ENCODE measurements at places on chromosomes 11 and 22.

DNA sequence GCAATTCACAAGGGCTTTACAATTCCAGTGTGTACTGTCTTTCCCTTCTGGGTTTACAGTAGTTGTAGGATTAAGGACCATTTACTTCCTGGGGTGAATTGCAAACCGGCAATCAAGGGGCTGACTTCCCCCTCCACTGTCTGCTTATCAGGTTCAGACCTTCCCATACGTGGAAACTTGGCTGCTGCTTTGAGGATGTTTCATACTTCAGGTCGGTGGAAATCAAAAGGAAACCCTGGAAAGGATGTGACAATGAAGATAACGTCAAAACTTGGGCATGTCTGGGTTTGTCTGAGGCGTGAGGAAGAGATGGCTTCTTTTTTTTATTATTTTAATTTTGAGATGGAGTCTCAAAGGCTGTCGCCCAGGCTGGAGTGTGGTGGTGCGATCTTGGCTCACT is 2.1 kb upstream of the RTCB start:
- no peak for DNase-seq

DNA sequence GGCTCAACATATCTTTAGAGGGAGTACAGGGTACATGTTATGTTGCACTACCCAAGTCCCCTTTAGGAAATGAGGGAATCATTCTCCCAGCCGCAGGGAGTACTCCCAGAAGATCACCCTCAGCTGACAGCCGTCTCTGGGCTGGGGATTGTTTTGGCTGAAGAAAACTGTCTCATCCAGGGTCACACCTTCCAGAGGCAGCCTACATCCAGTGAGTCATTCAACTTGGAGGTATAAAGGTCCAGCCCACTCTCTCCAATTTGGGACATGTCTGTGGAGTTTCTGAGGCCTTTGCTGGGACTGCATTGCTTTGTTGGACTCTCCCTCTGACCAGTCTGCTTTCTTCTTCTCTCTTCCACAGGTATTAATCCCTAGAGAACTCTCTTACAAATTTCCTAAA is 42.1 kb downstream of the RASSF10 start:
- no peak for DNase-seq

DNA sequence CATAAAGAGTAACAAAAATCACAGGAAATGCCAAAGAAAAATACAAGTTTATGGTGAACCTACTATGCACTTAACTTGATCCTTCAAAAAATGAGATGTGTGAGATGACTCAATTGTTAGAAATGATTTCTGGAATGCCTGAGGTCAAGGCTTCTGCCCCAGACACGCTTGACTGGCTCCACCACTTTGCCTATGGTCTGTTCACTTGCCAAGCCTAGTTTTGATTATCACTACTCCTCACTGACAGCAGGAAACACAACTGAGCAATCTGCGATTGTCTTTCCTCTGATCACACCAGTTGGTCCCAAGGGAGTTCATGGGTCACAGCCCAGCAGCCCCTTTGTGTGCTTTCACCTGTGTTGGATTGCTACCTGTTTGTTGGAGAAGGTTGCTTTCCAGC is 20.6 kb upstream of the PRDM10 start:
- DNase-seq, result no peak

- DNase-seq, result no peak
Observed at GRCh38 chr11:82811369-82811768, 77.7 kb upstream of the FAM181B start.

- DNase-seq, result no peak
Observed at GRCh38 chr22:41998361-41999261, at the start of gene WBP2NL. Gene WBP2NL, plus strand, starts transcription at chr22:41998788. Its CDS starts 31 bp downstream, at chr22:41998819.

GRCh38 chr22:47632701-47633100 is 870.3 kb downstream of the TBC1D22A start:
- no peak for DNase-seq

DNA sequence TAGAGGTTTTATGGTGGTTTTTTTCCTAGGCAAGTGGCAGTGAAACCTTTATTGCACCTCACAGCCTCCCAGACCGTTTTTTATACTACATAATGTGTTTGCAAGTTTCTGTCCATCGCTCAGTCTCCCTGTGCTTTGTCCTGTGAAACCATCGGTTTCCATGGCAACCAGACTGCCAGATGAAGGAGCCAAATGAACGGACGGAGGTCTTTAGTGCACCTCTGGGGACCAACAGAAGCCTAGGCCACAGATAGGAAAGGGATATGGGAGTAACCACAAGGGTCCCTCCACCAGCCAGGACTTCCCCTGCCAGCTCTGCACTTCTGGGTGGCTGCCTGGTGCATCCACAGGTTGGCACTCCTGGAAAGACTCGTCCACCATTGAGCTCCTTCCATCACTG is 165.0 kb downstream of the CHST1 start:
- DNase-seq, result no peak

- DNase-seq, result no peak
Observed at GRCh38 chr11:120261321-120261720, 21.4 kb downstream of the POU2F3 start.

DNA sequence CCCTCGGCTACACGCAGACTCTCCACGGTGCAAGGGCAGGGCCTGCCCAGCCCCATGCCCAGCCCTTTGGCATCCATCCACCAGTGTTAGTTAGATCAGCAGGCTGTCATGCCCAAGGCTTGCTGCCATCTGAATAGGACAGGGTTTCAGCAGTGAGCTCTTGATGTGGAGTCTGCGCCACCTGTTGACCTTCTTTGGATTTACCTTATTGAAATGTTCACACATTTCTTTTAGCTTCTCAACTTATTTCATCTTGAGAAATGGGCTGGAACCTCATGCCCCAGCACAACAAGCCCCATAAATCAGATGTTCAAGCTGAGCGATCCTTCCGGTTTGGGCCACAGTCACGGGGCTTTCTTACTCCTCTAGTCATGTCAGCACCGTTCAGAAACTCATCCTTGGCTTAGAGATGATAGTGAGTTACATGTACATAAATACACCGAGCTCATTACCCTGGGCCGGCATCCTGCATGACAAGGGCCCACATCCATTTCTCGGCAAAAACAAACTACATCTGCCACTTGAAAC is 61.7 kb downstream of the PARVB start:
- no peak for DNase-seq

- no peak for DNase-seq
Observed at GRCh38 chr22:17120711-17121232, 388 bp downstream of the TMEM121B start.

GRCh38 chr11:106619320-106619990 is 398.8 kb downstream of the GUCY1A2 start:
- no peak for DNase-seq

- no peak for DNase-seq
Observed at GRCh38 chr22:19394274-19395050, 37.1 kb downstream of the HIRA start.

DNA sequence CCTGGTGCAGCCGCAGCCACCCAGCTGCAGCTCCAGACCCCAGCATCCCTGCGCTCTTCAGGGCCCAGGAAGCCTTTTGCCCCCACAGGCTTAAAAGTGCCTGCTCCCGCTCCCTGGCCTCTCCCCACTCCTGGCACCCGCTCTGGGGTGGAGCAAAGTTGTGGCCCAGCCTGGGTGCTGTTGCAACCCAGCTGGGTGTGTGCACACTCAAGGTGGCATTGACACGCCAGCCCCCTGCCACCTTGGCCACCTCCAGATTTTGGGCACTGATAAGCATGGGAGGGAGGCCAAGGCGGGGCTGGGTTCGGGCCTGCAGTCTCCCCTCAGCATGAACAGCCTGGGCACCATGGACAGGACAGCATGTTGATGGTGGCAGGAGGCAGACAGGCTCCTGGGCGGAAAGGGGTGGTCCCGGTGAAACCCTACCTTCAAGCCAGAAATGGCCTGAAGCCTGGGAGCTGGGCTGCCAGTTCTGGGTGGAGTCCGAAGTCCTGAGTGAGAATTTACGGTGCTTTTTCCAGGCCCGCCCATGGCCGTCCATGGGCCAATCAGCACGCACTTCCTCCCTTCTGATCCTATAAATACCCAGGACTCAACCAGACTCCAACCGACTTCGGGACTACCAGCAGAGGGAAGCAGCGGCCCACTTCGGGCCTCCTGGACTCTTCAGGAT is 23.6 kb upstream of the RNASEH2C start:
- no peak for DNase-seq

GRCh38 chr22:27880778-27881394 is 38.2 kb downstream of the PITPNB start:
- no peak for DNase-seq

DNA sequence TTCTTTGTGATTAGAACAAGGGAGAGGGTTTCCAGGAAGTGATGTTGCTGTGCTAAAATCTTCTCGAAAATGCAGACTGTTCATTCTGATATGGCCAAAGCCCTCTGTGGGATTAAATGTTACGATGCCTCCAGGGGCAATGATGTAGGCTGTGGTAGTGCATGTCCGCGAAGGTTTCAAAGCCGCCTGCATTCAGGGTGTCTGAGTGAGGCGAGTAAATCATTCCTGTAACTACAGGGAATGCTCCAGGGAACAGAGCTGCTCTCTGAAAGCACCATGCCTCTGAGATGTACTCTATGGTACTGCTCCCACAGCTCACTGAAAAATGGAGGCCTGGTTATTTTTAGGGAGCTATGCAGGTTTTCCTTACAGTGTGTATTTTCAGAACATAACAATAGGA is 21.2 kb downstream of the PDGFD start:
- no peak for DNase-seq

GRCh38 chr11:66172146-66172545 is 96.3 kb upstream of the RAB1B start:
- no peak for DNase-seq

DNA sequence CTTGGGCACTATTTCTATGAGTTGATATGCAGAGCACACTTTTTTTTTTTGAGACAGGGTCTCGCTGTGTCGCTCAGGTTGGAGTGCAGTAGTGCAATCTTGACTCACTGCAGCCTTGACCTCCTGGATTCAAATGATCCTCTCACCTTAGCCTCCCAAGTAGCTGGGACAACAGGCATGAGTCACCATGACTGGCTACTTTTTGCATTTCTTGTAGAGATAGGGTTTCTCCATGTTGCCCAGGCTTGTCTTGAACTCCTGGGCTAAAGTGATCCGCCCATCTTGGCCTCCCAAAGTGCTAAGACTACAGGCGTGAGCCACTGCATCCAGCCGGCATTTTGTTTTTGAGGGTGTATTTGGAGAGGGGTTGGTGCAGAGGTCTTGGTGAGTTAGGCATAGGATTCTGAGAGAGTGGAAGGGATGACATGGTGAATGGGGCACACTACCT is 29.9 kb upstream of the MTCH2 start:
- DNase-seq, result no peak

GRCh38 chr11:1392111-1392510 is 2.4 kb downstream of the BRSK2 start:
- DNase-seq, result no peak

DNA sequence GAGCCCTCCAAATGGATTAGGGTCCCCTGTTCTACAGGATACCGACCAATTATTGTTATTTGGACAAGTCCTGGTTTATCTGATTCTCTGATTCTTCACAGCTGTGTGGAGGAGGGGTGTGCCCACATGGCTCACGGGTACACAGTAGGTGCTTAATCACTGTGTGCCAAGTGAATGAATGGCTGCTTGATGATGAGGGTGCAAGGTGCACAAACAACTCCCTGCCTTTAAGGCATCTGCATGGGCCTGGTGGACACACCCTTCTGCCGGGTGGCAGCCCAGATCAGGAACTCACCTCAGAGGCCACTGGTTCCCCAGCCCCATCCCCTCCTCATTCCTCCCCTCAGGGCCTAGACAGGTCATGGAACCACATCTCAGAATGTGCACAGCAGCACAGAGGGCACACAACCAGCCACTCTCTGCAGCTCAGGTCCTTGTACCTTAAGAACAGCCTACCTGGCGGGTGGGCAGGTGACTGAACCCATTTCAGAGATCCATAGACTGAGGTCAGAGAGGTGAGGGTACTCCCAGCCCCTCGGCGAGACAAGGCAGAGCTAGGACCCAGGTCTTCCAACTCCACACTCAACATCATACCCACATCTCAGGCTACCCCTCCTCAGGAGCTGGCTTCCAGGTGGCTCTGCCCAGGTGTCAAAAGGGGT is 50.3 kb downstream of the SHANK2 start:
- DNase-seq, result no peak

GRCh38 chr22:38313384-38313955 is 3.8 kb downstream of the CSNK1E start:
- no peak for DNase-seq

DNA sequence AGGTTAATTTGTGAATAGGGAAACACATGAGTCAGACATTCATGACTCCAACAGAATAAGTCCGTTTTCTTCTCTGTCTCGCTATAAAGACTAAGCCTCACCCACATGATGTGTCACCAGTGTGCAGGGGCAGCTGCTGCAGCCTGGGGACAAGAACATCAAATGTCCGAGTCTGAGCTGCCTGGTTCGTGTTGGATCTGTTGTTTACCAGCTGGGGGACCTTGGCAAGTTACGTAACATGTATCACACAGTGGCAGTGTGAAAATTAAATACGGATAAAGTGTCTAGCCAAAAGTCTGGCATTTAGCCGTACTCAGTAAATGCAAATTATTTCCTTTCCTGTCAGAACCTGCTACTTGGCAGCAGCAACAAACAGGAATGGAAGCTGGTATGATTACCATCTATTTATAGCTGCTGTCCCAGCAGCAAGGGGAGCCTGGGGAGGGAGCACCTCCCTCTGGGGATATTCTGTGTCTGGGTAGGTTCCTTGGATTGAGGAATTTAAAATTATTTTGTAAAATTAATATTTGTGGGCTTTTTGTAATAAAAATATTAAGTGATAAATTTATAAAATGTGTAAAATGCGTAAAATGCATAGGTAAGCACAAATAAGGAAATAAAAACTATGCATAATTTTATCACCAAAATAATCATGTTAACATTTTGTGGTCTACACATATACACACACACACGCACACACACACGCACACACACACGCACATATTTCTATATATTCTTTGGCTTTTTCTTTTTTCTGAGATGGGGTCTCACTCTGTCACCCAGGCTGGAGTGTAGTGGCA is 1.3 kb upstream of the CLDN25 start:
- no peak for DNase-seq

DNA sequence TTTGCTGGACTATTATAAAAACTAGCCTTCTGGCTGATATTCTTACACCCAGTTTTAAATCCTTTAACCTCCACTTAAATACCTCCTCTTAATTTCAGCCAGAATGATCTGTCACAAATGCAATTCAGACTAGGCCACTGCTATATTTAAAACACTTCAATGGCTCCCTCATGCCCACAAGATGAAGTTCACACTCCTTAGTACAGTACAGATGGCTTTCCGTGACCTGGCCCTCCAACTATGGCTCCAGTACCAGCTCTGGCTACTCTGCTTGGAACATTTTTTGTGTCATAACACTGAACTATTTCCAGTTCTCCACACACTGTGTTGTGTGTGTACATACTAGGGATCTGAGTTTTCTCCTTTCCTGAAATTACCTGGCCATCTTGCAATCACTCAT is 353.4 kb downstream of the SOX6 start:
- no peak for DNase-seq

- DNase-seq, result no peak
Observed at GRCh38 chr22:39809772-39810557, 83.6 kb downstream of the ENTHD1 start.

DNA sequence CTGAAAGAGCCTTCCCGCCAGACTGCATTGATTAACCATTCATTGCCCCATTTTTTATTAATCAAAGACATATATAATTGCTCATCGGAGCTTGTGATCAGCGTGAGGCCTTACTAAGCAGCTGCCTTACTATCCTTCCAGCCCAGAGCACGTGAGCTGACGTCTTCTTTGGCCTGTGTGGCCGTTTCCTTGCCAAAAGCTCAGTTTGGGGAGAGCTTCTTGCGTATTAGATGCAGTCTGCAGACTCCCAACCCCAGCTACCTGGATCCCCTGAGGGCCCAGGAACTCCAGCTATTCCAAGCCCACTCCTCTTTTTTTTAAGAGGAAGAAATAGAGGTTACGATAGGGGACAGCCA is 784 bp upstream of the SLC43A3 start:
- DNase-seq, result no peak
